Kidney (tissue), 22 donors: ENCODE measurements at places on chromosomes 7 and 10. TPM values are rescaled to one million over a fixed set of nuclear protein-coding genes. Genes with fewer than 3 reads are reported as not detected.

- no peak for DNase-seq
These were observed 16.1 kb downstream of the OGDH start for GRCh38 chr7:44622342-44623151.

GRCh38 chr10:125144693-125145623 lies 15.4 kb downstream of the CTBP2 start:
- no peak for DNase-seq

DNA sequence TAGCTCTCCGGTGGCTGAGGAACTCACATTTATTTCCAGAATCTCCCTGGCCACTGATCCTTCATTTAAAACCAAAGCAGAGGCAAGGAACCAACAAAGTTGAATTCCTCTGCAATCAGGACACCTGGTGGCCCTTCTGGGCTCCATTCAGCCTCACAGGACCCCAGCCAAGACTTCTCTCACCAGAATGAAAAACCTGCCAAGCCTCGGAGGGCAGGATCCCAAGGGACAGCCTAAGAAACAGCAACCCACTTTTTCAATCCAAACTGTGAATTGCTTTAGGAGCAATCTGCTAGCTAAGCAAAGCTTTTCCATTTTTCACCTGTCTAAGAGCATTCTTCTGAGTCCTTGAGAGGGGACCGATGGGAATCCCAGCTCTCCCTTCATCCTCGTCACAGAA lies 34.6 kb downstream of the OAT start:
- DNase-seq, result no peak

Gene HOXA5
- total RNA-seq, result 38.0 TPM

Gene LMOD2
- total RNA-seq, result not detected

GRCh38 chr10:78618050-78618449 lies 450.7 kb upstream of the ZMIZ1 start:
- no peak for DNase-seq

Gene CLIP2
- total RNA-seq, result 19.1 TPM

- DNase-seq, result peak; percentile 82
These were observed 5.1 kb downstream of the UNC5B start for GRCh38 chr10:71217266-71218045.

GRCh38 chr7:27551803-27552400 lies 110.8 kb downstream of the HIBADH start:
- no peak for DNase-seq

Gene TWIST1
- total RNA-seq, result 1.3 TPM

DNA sequence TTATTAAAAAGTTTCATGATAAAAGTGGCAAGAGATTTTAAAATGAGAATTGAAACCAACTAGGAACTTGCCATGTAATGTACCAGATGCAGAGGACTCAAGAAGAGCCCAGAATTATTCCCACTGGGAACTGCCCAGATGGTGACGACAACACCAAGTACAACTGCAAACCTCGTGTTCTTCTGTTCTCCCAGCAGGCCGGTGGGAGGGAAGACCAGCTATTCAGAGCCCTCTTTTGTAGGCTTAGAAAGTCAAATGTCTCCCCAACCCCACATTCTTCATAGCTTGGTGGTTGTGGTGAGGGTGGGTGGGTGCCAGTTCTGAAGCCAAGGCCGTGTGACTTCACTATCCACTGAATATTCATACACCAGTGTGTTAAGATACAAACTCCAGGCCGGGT lies 54.3 kb upstream of the ITGB1 start:
- DNase-seq, result no peak

DNA sequence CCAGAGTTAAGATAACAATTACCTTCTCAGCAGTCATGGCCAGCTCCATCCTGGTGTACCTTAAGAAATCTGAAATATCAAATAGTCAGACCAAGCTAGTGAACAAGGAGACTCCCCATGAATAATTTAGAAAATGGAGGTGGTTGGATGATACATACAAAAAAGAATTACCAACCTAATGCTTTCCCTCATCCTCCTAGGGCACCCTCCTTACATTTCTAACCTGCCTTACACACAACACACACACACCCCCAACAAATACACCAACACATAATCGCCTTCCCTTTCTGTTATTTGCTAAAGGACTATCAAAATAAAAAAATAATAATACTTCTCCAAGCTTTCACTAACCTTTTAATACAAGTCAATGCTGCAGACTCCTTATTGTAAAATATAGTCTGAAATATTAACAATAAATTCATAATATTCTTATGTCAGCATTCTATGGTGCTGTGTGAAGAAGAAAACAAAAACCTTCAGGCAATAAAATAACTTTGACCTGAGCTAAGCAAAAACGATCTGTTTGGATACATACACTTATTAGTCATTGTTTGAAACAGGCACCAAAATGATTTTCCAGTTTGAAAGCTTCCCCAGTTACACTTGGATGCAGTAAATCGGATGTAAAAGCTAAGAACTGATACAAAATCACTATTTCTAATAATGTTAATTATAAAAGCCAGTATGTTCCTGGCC lies 3.4 kb downstream of the TWIST1 start:
- DNase-seq, result no peak

- no peak for DNase-seq
These were observed 32.1 kb downstream of the MRPL32 start for GRCh38 chr7:42964293-42964692.

GRCh38 chr7:49852619-49853462 lies 79.4 kb downstream of the VWC2 start:
- no peak for DNase-seq

GRCh38 chr7:128210590-128211570 lies 30.2 kb upstream of the LEP start:
- no peak for DNase-seq

Gene NEUROG3
- not detected for total RNA-seq

DNA sequence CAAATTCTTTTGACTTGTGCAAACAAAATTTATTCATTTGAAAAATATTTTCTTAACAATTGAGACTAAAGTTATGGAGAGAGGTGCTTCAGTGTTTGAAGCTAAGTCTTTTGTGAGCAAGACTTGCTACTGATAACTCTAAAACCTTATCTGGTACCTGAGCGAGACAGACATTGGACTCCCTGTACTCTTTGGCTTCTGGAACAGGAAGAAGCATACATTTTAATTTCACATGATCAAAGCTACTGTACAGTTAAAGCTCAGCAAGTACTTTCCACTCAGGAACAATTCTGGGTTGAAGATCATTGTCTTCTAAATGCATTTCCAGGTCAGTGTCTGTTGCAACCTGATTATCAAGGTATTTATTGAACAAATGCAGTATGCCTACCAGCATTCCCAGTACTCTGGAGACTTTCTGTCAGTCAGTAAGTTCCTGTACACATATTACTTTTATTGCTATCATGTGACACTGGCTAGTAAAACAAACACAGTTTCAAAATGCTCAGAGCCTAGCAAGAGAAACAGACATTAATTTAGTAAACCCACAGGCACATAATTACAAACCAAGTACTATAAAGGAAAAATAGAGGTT lies 42.4 kb downstream of the CABCOCO1 start:
- no peak for DNase-seq
